Natural killer cell (primary cell): ENCODE measurements at places on chromosomes 6 and 20. TPM values are rescaled to one million over a fixed set of nuclear protein-coding genes. Genes with fewer than 3 reads are reported as not detected.
A peak's percentile ranks its signal among the peaks of the same experiment; 100 is the strongest.

NOL7 gene
- 31.3 TPM for total RNA-seq

- DNase-seq, result no peak
Observed at GRCh38 chr6:57215260-57215659, 6.8 kb downstream of the RAB23 start.

GINS1 gene
- total RNA-seq, result 1.5 TPM

- peak; percentile 55 for DNase-seq
Observed at GRCh38 chr6:125747589-125748405, 1.6 kb upstream of the HEY2 start.

LAMA5 gene
- total RNA-seq, result 4.3 TPM

DNA sequence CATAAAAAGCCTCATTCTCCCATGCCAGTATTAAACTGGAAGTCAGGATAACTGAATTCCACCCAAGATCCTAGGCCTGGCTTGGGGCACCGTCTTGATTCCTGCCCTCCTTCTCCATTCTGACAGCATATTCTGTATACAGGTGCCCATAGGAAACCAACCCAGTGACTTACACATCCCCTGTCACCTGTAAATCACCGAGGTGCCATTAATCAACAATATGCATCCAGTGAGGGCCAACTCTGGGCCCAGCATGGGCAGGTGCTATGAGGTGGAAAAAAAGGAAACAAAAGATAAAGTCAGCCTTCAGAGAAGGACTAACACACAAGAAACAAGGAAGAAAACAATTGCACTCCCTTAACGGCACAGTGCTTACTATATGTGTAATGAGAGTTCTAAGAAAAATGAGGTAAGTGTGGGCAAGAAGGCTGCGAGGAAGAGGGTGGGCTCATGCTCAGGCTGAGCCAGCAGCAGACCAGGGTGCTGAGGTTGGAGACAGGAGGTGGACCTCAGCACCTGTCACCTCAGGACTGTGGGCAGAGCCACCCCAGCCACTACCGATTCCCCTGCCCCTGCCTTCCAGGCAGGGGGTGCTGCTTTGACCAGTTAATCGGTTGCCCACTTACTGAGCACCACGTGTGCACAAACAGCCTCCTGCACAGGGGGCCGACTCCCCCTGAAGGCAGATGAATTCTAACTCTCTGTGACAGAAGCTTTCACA is 105.9 kb downstream of the TRERF1 start:
- DNase-seq, result no peak

- no peak for DNase-seq
Observed at GRCh38 chr20:44707018-44707579, 8.1 kb upstream of the CCN5 start.

MAP1LC3A gene
- 19.8 TPM for total RNA-seq

DNA sequence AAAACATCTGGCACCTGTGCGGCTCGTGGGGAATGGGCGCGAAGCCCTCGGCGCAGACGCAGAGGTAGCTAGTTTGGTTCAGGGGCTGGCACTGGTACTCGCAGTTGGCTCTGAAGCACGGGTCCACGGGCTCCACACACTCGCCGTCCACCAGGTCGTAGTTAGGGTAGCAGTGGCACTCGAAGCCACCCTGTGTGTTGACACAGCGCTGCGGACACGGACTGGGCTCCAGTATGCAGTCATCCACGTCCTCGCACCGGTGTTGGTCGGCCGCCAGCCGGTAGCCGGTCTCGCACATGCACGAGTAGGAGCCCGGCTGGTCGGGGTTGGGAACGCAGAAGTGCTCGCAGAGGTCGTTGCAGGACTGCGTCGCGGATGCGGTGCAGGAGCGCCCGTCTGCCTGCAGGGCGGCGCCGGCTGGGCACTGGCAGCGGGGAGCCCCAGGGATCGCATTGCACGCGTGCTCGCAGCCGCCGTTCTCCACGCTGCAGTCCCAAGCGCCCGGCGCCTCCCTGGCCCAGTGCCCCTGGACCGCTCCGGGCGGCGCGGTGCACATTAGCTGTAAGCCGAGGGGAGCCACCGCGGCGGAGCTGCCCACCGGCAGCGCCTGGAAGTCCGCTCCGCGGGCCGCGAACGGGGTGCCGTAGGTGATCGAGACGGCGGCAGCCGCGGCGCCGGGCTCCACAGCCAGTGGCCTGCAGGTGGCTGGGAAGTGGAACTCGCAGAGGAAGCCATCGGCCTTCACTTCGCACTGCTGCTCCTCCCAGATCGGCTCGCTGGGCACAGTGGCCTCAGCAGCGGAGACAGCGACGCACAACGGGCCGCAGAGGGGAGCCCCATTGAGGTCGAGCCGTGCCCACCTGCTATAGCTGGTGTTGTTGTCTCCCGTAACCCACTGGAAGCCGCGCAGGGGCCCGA is 930 bp downstream of the THBD start:
- peak; percentile 33 for DNase-seq

DNA sequence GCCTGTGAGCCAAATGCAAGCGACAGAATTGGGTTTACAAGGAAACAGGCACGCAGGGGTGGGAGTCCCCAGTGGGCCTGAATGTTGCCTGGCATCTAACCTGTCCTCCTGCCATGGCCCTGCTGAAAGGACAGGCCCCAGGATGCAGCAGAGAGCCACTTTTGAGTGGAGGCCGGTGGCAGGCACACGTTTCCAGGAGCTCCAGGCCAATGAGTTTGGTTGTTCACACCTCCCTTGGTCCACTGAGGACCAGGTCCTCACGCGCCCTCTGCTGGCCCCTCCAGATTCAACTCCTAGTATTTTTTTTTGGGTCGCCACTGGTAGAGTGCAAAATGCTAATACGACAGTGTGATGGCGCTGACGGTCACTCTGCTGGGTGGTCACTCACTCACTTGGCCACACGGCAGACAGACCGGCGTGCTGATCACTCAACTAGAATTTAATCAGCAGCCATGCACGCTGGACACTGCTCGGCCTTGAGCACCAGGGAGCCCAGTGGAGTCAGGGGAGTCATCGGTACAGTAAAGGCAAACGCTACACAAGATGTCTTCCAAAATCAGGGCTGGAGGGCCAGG is 81.7 kb upstream of the NFATC2 start:
- DNase-seq, result peak; percentile 53

C6orf163 gene
- 2.3 TPM for total RNA-seq

DNA sequence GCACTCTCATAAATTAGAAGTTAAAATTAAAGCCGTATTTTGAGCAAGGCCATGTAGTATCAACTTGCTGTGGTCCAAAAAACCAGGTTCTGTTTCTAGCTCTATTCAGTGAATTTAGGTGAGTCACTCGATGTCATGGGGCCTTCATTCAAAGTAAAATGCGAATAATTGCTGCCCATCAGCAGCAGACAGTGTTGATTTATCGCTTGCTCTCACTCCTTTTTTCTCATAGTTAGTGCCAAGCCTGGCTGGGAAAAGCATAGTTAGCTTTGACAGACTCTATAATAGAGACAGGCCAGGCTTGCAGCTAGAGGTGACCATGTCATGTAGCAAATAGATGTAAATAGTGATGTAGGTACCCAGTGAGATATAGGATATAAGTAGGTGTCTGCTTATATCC is 136.0 kb downstream of the EDN1 start:
- DNase-seq, result no peak
